ENCODE measurements at places on chromosomes 1 and 21.

DNA sequence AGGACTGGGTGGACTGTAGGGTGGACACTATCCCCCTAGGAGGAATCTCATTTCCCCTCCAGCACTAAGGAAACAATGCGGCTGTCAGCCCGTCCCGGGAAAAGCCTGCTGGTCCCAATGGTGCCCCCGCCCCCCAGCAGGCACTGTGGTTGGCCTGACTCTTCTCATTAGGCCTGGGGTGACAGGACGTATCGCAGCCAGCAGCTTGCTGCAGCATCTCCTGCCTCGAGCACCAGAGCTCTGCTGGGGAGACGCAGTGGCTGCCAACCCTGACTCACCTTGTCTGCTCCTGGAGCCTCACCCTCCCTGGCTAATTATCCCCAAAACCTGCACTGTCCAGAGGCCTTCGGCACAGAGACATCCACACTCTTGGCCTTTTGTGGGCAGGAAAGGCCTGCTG is 115.1 kb upstream of the GJB5 start:
- DNase-seq, result no peak

DNA sequence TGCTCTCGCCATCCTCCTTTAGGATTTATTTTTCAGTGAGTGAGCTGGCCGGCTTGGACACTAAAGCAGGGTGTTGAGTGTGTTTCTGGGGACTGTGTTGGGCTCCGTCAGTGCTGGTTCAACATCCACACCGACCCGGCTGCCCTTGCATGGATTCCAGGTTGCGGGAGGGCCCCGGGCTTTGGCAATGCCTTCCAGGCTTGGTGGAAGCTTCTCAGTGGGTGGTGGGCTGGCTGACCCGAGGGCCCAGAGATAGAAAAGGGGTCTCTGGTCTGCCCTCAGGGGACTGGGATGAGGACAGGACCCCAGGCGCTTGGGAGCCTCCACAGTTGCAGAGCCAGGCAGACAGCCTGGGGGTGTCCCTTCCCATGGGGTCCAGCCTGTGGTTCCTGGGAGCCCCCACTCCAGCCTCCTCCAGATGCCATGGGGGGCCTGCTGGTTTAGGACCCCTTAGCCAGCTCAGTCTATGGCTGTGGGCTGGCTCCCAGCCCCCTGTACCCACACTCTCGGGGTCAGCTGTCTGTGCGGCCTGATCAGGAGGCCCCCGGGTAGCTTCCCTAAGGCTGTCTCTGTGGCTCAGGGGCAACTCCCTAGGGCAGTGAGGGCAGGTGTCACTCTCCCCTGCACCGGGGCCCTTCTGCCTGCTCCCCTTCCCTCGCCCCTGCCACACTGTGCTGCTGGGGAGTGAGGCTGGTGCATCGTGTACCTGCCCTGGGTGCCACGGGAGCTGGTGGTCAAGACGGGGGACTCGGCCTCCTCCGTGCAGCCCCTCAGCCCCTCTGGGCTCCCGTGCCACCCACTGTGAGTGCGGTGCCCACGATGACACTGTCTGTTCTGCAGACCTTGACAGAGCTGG is 16.5 kb downstream of the PDXK start:
- DNase-seq, result no peak

DNA sequence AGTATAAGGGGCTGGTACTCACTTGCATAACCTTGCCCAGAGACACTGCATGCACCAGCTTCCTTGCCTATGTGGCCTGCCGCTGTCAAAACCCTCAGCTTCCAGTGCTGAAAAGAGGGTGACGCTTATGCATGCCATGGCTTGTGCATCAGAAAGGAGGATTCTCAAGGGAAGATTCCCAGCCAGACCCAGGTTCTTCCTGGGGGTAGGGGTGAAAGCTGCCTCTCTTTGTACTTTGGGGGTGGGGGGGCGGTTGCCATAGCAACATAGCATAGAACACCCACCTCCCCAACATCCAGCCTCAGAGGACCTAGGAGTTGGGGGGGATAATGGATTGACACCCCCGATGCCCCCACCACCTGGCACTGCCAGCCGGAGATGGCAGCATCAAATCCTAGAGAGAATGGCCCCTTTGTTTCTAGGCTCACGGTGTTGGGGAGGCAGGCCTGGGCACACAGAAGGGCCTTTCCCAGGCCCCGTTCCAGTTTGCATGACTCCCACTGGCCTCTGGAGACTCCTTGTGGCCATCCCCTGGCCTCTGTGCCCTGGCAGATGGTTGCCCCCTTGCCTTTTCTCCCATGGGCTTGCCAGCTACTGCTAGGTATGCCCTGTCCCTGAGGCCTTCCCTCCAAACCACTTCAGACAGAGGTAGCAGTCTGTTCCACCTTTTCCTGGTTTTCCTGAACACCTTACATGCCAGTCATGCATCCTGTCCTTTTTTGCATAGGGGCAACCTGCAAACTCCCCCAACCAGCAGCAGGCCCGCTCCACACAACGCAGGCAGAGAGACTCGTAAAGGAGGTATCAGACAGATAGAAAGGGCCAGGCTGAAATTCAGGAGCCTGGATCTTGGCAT is 44.6 kb downstream of the RHBG start:
- no peak for DNase-seq

DNA sequence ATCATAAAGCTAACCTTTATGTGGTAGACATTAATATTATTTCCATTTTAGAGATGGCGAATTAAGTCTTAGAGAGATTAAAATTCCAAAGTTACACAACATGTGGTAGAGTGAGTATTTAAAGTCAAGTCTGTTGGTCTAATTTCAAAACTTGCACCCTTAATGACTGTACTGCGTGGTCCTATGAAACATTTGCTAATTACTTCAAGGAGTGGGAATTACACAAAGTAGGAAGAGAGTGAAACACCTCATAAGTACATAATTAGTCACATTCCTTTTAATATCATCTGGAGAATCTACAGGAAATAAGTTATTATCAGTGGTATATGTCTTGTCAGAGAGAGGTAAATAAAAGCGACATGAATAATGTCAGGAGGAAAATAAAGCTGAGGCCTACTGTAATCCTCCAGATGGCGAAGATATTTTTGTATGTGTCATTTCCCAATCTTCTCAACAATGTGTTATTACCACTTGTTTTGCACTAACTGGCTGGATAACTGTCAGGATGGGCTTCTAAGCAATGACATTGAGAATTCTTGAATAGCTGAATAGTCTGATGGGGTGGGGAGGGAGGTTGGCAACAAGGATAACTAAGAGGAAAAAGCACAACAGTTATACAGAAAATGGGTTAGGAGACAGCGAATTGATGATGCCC is 95.5 kb downstream of the TNFSF18 start:
- DNase-seq, result peak; percentile 86

DNA sequence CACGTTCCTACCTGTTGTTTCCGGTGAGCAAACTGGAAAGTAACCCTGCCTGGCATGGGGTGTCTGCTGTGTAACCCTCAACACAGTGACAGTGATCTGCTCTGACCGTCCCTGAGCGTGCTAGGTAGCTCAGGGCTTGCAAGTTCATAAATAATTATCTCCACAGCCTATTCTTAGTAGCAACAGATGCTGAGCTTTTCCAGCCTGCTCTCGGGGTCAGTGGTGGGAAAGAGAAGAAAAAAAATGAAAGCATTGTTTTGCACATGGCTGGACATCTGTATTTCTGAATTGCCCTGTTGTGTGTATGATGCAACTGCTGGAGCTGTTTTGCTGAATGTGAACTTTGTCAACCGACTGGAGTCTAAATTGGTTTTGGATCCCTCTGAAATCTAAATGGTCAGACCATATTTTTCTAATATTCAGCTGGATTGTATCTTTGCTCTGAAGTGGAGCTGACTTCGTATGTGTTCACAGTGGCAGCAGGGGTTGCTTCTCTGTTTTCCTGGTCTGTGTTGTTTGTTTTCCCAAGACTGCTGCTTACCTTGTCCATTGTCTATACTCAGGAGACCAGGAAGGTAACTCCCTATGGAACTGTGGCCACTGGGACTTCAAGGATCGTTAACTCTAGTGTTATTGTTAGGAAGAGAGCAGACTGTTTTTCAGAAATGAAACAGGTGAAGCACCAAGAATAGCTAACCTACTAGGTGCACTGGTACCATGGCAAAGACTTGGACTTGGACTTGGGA is 27.0 kb downstream of the TGFB2 start:
- DNase-seq, result peak; percentile 44

GRCh38 chr21:29637553-29637952 is 302.2 kb downstream of the GRIK1 start:
- DNase-seq, result no peak

DNA sequence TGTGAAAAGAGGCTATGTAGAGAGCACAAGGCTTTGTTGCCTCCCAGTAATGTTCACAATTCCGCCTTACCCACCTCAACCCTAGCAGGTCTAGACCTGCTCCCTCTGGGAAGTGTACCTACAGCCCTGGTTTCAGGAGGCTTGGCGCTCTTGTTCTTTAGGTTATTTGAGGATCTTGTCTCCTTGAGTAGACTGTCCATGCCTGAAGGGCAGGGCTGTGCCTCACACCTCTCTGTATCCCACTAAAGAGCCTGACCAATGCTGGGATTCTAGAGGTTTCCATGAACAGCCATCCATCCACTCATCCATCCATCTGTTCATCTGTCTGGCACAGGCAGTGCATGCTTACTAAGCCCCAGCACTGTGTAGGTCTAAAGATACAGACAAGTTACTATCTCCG is 1.0 kb downstream of the RAB7B start:
- DNase-seq, result no peak

Measured in dermis blood vessel endothelial cell (primary cell).